M059J (cell line): ENCODE measurements at places on chromosomes 13 and 19.

- no peak for DNase-seq
These were observed 12.1 kb downstream of the LMTK3 start for GRCh38 chr19:48499316-48500090.

GRCh38 chr19:50819636-50820035 is 4.0 kb downstream of the KLK1 start:
- no peak for DNase-seq

DNA sequence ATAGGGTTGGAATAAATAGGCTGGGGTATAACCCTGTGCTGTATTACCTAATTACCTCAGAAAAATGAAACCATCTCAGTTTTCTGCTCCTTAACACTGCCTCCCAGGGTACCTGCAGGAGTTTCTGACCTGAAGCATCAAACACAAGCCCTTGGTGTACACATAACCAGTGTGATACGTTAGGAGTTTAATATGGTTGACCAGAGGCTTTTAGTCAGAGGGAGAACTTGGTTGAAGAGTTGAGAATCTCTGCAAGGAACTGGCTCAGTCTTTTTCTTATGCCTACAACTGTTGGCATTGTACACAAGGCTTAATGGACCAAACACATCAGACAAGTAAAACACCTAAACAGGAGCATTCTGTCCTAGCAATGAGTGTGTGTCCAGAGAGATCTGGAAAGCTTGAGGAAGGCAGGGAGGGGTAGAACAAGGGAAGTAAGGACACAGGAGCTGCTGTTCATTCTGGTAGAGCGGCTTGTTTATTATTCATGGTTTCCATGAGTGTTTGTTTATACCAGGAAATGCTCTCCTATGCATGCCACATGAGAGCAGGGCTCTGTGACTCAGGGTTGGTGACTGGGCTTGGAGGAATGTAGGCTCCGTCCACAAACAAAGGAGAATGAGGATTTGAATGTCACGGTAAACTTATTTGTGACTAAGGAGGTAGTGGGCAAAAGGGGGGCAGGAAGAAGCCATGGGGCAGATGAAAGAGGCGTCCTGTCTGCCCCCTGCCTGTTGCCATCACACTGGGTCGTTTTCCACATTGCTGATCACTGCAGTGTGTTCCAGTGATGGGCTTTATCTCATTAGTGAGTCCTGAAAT is 11.9 kb upstream of the SPATA13 start:
- DNase-seq: peak; percentile 98

GRCh38 chr13:23323946-23324709 is 109.4 kb downstream of the SACS start:
- no peak for DNase-seq

DNA sequence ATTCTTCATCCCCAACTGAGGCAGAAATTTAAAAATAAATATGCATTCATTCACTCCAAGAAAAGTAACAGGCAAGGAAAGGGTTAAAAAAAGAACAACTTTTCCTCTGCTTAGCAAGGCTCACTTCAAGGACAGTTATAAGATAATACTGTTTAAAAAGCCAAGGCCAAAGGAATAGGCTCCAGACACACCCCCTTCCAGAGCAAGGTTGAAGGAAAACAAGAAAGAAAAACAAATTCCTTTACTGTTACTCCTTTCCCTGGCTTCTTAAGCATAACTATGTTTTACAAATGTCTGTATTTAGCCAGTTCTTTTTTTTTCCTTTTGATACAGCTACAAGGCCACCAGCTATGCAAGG is 8.5 kb downstream of the SIGLEC11 start:
- DNase-seq: no peak

DNA sequence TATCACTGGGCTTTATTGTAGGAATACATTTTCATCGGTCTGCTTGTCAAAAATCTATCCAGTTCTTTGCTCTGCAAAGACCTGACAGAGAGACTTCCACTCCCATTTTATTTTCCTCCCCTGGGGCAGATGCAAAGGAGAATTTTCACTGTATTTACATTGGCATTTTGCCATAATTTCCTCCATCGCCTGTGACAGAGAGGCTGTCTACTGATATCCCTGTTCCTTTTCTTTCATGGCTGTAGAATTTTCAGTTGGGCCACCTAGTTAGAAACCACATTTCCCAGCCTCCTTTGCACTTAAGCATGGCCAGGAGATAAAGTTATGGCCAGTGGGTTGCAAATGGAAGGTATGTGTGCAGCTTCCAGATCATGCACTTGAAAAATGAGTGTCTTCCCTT is 89.3 kb downstream of the NUFIP1 start:
- peak; percentile 40 for DNase-seq

- no peak for DNase-seq
These were observed 17.6 kb downstream of the WDFY2 start for GRCh38 chr13:51601601-51602565.

DNA sequence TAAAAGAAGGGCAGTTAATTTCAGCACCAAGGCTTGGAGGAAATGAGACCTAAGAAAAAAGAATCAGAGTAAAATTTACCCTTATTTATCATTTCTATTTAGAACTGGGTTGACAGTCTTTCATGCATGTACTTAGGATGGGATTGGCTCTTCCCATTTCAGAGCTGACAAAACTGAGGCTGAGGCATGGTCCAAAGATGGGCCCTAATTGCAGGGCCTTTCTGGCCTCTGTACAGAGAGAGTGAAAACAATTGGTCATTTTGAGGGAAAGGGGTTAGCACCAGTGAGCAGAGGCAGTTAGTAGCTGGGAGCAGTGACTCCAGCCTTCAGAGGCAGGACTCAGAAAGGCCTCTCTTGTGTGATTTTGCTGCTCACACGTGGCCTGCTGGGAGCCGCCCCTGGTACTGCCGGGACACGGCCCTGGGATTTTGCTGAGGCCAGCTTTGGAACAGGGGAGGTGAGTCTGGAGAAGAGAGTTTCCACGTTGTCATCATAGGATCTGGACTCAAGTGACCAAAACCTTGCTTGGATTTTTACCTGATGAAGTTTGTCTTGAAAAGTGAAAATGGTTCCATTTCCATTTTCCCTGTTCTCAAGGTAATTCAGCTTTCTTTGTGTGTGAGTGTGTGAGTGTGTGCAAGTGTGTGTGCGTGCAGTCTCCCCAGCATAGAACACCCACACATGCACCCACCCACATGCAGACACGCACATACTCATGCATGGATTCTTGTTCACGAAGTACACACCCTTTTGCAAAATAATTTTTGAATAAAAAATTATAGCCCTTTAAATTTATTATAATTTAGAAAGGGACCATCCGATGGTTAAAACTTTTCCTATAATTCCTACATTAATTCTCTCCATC is at the start of gene ZNF536:
TSS of gene ZNF536 (plus strand) at position 425 of the 865 bp plus-strand sequence. CDS start 71,179 bp downstream, outside the sequence.
- DNase-seq: no peak

GRCh38 chr13:20553311-20553710 is 13.6 kb upstream of the IFT88 start:
- no peak for DNase-seq

DNA sequence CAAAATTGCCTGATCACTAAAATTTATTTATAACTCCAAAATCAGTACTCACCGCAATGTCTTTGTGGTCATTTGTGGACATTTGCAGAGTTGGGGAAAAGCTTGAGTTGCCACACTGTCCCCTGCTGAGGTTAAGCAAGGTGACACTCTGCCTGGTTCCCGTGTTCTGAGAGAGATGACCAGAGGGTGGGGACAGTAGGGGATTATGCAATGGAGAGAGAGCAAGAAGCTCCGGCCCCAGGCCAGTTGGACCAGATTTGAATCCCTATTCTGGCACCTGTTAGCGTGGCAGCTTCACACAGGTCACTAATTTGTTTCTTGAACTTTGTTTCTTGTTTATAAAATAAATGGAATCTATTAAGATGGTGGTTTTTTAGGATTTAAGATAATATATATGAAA is 17.8 kb downstream of the ERCC5 start:
- no peak for DNase-seq

- peak; percentile 29 for DNase-seq
These were observed 55.4 kb upstream of the ADGRE5 start for GRCh38 chr19:14325863-14326262.

GRCh38 chr13:50873991-50874390 is 30.5 kb upstream of the DLEU7 start:
- DNase-seq: no peak

DNA sequence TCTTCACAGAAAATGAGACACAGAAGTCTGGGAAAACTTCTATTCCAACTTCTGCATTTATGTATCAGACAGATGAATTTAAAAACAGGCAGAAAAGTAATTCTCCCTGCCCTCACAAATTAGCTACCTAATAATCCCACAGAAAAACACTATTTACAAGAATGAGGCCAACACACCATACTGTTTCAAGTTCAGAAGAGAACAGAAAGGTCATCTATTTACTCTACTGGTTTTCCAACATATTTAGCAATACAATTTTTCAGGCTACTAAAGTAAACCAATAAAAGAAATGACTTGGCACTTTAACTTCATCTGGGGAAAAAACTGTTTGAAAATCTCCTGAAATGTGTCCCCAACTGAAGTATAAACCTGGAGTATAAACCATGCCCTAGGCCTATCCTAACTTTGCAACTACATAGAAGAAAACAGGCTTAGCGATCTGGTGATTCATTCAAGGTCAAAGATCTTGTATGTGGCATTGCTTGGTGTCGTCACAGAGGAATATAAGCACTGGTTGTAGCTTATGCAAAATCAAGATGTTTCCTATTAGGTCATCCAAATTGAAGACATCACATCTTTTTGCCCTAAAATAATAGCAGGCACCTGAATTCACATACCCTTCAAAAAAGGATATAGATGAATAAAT is 20.1 kb upstream of the EBPL start:
- peak; percentile 76 for DNase-seq

DNA sequence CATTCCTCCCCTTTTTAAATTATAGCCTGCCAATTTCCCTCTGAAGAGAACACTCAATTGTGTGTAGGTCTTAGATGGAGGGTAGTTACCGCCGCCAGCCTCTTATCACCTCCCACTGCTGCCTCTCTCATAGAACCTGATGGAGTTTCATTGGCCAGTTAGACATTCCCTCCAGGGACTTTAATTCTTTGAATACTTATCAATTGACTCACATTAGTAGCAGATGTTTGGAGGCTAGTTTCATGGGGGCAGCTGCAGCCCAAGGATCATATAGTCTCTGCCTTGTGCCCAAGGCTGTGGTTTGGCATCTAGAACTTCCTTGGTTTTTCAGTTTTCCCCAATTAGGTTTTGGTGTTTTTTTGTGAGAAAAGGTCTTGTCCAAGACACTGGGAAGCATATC is 318.9 kb upstream of the HTR2A start:
- peak; percentile 92 for DNase-seq

DNA sequence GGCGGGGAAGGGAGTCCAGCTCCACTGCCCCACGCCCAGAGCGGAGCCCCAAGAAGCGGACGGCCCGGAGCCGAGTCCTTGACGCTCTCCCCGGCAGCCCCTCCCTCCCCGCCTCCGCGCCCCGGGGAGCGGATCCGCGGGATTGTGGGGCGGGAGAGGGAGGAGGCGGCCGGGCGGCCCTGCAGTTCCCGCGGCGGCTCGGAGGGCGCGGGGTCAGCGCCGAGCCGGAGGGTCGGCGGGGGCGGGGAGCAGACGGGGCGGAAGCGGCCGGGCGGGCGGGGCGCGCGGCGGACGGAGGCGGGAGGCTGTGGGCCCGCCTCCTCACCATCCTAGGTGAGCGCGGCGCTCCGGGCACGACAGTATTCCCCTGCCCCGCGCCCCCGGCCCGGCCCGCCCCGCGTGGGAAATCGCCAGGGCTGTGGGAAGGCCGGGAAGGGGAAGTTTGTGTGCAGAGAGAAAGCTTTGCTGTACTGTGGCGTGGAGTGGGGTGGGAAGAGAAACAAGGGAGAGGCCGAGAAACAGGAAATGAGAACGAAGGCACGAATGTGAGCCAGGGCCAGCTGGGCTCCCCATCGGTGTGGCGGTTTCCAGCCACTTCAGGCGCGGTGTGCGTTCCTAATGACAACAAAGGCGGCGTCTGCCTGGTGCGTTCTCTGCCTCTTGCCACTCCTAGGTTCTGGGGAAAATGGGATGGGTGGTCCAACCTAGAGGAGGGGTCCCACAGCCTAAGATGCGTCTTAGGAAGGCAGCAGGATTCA is 1.3 kb upstream of the KLF12 start:
- peak; percentile 79 for DNase-seq

DNA sequence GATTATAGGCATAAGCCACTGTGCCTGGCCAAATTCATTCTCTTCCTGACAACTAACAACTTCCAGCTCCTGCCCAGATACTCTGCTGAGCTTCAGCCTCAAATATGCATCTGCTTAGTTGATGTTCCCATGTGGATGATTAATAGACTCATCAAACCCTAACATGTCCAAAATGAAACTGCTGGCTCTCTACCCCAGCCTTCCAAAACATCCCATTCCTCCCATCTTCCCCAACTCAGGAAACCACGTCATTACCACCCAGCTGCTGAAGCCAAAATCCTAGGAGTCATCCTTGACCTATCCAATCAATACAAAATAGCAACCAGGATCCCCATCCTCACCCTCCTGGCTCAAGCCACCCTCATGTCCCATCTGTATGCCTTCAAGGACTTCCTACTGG is 20.9 kb downstream of the POU2F2 start:
- DNase-seq: peak; percentile 80

GRCh38 chr13:26246154-26246553 is 7.8 kb upstream of the CDK8 start:
- DNase-seq: no peak

DNA sequence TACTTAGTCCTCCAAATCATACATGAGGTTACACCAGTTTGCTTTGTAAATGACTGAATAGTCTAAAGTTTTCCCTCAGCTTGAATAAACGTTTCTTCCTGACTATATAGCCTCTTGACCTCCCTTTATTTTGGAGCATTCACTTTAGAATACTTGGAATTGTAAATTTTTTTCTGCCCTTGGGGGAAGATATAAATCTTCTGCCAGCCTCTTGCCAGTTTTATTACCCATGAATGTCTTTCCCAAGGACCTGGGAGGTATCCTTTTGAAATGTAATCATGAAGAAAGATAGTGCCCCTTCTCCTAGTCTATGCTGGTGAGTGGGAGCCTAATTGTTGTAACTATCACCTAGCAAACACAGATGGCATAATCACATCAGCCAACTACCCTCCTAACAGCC is 2033.9 kb upstream of the PCDH20 start:
- peak; percentile 50 for DNase-seq

DNA sequence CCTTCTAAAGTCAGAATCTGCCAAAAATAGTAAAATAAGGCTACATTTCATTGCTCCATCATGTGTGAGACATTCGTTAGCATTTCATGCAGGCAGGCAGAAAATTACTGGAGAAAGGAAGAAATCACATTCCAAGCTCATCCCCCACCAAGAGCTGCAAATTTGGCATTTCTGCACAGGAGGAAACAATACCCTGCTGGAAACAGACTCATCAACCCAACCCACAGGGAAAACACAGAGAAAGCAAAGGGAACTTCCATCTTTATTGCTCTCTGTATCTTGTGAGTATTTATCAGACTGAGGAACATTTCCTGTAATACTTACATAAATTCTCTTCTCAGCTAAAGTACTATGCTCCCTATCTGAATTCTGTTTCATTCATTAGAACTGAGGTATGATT is 95.7 kb downstream of the KCTD12 start:
- no peak for DNase-seq
